Activated naive CD4-positive, alpha-beta T cell treated with anti-CD3 and anti-CD28 coated beads for 36 hours (primary cell): ENCODE measurements at places on chromosomes 6 and 20. TPM values are rescaled to one million over a fixed set of nuclear protein-coding genes. Genes with fewer than 3 reads are reported as not detected.

The RSPH4A gene
- not detected for total RNA-seq

The SNAP25 gene
- not detected for total RNA-seq

The MED20 gene
- 27.4 TPM for total RNA-seq

The ID1 gene
- total RNA-seq, result 2.4 TPM

The DYNLT2 gene
- 2.9 TPM for total RNA-seq

The BLTP3A gene
- 17.9 TPM for total RNA-seq

The TBC1D7 gene
- total RNA-seq, result 27.1 TPM

The GLP1R gene
- total RNA-seq, result 0.07 TPM

The IL17A gene
- total RNA-seq, result not detected

The UBE3D gene
- 4.6 TPM for total RNA-seq

The ARG1 gene
- not detected for total RNA-seq

The PTGIS gene
- total RNA-seq, result not detected

The SPTLC3 gene
- 0.64 TPM for total RNA-seq

The GSTA1 gene
- not detected for total RNA-seq

The QRSL1 gene
- 21.6 TPM for total RNA-seq

The AP5S1 gene
- total RNA-seq, result 8.0 TPM

The MOG gene
- total RNA-seq, result not detected

The HCRTR2 gene
- total RNA-seq, result not detected

The POM121L2 gene
- total RNA-seq, result not detected
